ENCODE measurements at places on chromosomes 13 and 19.

DNA sequence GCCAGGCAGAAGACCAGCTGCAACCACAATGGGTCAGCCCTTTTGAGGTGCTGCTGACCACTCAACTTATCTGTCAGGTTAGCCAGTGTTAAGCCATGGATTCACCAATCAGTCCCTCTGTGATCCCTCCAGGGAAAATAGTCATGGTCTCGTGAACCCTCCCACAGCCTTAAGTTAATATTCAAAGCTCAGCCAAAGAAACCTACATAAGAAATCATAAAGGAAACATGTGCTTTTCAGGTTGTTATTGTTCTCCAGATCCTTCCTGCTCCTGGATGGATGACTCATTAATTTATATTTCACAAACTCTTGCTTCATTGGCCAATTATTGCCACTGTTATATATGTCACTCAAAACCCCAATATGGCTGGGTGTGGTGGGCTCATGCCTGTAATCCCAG is 161.9 kb downstream of the B3GLCT start:
- no peak for DNase-seq

- DNase-seq = peak; percentile 57
Observed at GRCh38 chr19:16247353-16248182, 49.9 kb downstream of the AP1M1 start.

- peak; percentile 98 for DNase-seq
Observed at GRCh38 chr19:48501494-48502349, 9.9 kb downstream of the LMTK3 start.

DNA sequence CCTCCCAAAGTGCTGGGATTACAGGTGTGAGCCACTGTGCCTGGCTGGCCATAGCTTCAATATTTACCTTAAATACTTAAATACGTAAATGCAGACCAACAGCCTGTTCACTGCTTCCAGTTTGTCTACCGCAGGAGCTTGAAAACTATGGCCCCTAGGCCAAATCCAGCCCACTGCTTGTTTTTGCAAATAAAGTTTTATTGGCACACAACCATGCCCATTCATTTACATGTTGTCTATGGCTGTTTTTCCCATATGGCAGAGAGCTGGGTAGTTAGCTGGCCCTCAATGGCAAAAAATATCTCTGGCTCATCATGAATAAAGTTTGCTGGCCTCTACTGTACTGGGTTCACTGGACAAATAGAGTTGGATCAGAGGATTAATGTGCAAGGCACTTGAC is 11.8 kb downstream of the PRR12 start:
- no peak for DNase-seq

GRCh38 chr19:47609906-47610894 is 1.3 kb downstream of the BICRA start:
- peak; percentile 68 for DNase-seq

GRCh38 chr13:53340505-53341143 is 312.0 kb downstream of the OLFM4 start:
- no peak for DNase-seq

GRCh38 chr19:34172661-34173192 is 423 bp downstream of the LSM14A start:
- DNase-seq = no peak

- DNase-seq = no peak
Observed at GRCh38 chr13:111046590-111047141, 68.4 kb upstream of the ARHGEF7 start.

- no peak for DNase-seq
Observed at GRCh38 chr19:30335306-30335886, 36.8 kb upstream of the ZNF536 start.

- no peak for DNase-seq
Observed at GRCh38 chr19:31671411-31672035, 322.3 kb upstream of the TSHZ3 start.

- no peak for DNase-seq
Observed at GRCh38 chr13:24040835-24041234, 119.7 kb upstream of the SPATA13 start.

DNA sequence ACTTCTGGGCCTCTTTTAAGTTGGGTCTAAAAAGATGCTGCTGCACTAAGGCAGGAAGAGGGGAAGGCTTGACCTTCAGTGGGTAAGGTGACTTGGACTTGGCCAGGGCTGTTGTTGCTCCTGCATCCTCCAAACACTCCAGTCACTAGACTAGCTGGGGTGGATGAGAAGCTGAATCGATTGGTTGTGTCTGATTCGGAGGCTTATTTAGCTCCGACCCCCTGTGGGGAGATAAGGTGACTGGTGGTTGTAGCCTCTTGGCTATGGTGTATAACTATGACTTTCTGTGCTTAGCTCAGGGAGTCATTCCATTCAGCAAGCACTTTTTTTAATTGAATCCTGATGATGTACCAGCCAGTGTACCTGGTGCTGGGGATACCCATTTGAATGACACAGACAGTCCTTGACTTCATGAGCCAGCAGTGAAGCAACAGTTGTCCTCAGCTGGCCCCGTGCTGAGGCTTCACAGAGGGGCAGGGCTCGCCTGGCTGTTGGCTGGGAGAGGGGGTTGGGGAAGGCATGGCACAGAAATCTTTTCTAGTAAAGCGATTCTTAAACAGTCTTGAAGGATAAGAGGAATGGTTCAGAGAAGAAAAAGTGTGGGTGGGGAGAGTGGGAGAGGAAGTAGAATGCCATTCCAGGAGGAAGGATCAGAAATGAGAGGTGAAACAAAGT is 9.9 kb downstream of the PCDH8 start:
- DNase-seq = no peak

DNA sequence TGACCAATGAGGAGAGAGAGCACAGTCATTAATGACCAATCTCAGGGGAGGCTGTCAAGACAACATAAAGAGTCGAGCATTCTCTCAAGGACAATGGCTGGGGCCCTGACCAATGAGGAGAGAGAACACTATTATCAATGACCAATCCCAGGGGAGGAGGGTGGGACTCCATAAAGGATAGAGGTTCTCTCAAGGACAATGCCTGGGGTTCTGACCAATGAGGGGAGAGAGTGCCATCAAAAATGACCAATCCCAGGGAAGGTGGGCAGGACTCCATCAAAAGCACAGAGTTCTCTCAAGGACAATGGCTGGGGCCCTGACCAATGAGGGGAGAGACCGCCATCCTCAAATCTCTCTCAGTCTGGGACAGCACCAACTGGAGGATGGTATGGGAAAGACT is 3.3 kb upstream of the KLK11 start:
- DNase-seq = no peak

GRCh38 chr19:48708471-48708870 is 11.1 kb downstream of the MAMSTR start:
- no peak for DNase-seq

GRCh38 chr19:6774821-6775707 is 2.6 kb downstream of the VAV1 start:
- no peak for DNase-seq

GRCh38 chr19:18205200-18205892 is 1.5 kb upstream of the RAB3A start:
- DNase-seq = peak; percentile 55

DNA sequence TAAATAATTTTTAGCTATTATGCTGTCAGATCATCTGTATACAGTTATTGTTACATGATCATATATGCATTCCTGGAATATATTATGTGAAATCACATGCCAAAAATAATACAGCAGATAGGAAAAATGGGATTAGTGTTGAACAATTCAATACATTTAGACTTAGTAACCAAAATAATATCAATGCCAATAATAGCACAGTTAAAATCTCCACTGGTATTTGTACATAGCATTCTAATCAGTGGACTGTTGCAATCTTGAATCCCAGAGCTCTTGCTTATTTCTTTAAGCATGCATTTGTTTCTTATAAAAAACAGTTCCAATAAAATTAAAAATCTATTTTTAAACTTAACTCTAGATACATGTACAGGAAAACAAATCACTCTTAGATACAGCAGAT is 2772.2 kb downstream of the PCDH9 start:
- DNase-seq = no peak

- no peak for DNase-seq
Observed at GRCh38 chr19:13869281-13869680, 7.7 kb upstream of the NANOS3 start.

DNA sequence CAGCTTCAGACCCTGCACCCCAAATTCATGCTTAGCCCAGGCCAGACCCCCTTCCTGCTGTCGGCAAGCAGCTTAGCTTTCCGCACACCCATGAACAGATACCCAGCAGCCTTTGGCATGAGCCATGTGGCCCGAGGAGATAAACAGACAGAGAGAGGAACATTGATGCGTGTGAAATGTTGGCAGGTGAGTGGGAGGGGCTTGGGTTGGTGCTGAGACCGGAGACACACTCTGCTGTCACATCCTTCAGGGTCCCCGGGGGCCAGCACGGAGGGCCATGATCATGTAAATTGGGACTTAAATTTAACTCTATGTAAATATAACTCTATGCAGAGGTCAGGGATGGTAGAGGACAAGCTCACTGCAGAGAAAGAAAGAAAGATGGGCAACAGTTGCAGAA is 1.5 kb downstream of the CD22 start:
- DNase-seq = no peak

DNA sequence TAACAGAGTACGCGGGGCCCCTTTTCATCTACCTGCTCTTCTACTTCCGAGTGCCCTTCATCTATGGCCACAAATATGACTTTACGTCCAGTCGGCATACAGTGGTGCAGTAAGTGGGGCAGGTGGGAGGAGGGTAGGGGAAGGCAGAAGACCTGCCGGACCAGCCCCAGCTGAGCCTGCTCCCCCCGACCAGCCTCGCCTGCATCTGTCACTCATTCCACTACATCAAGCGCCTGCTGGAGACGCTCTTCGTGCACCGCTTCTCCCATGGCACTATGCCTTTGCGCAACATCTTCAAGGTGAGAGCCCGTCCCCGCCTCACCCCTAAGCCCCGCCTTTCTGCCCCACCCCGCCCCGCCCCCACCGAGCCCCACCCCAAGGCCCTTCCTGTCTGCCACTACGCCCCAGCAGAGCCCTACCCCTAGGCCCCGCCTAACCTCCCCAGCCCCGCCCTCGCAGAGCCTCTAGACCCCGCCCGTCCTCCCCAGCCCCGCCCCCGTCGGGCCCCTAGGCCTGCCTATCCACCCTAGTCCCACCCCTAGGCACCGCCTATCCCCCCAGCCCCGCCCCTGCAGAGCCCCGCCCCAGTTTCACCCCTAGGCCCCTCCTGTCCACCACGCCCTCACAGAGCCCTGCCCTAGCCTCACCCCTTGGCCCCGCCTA is 7.7 kb downstream of the NDUFB7 start:
- no peak for DNase-seq

GRCh38 chr13:72005455-72005854 is 138.5 kb upstream of the DACH1 start:
- DNase-seq = no peak

DNA sequence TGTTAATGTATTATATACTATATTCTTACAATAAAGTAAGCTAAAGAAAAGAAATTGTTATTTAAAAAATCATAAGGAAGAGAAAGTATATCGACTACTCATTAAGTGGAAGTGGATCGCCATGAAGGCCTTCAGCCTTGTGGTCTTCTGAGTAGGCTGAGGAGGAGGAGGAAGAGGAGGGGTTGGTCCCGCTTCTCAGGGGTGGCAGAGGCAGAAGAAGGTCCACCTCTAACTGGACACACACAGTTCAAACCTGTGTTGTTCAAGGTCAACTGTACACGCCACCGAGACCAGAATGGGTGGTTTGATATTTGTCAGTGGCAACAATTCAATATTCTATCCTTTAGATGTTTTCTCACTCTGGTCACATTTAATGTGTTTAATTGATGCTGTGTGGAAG is 67.2 kb downstream of the ALOX5AP start:
- DNase-seq = no peak

- DNase-seq = no peak
Observed at GRCh38 chr19:48424694-48425219, 21.0 kb upstream of the GRWD1 start.

GRCh38 chr19:17156947-17157302 is 58.2 kb upstream of the USE1 start:
- DNase-seq = no peak

DNA sequence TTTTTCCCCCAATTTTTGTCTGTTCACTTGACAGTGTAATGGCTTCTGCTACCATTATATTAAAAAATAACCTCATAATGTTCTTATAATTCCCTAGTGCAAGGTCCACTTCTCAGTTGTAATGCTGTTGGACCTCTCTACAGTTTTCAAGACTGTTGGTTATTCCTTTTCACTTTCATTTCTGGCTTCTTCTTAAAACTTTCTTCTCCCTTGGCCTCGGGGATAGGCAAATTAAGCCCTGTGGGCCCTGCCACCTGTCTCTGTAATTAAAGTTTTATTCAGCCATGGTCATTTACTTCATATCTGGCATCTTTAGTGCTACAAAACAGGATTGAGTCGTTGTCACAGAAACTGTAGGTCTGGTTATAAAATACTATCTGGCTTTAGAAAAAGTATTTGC is 313.5 kb downstream of the KLF12 start:
- no peak for DNase-seq

- no peak for DNase-seq
Observed at GRCh38 chr13:110410000-110410399, 102.9 kb downstream of the COL4A2 start.

- peak; percentile 65 for DNase-seq
Observed at GRCh38 chr13:24670961-24671381, 9.2 kb upstream of the ATP12A start.

- DNase-seq = no peak
Observed at GRCh38 chr19:19338082-19338481, 17.5 kb downstream of the MAU2 start.

DNA sequence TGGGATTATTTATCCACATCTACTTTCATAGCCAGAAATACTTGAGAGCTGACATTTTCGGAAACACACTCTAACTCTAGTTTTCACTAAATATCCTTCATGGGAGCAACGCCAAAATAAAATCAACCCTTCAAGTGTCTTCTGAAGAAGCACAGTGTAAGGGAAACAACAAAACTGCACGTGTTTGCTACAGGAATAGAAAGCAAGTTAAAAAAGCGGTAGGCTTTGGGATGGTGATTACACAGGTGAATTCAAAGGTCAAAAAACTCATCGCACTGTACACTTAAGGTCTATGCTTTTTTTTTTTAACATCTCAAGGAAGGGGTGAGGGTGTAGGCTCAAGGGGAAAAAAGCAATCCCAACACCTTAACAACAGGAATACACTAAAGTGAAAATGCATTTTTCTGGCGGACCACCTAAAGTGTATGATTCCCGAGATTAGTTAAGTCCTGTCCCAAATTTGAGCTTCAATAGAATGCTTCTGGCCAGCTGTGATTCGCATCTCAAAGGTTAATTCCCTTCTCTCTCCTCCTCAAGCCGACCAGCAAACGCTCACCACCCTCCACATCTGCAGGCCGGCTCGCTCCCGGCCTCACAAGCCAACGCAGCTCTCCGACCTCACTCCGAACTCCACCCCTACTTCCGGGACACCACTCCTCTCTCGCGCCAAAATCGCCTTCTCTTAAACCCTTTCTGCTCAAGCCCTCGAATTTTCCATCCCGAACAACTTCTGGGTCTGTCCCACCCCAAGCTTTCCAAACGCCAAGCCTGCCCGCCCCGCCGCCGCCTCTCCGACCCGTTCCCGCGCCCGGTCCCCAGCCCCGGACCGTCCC is 1.1 kb downstream of the ARGLU1 start:
- peak; percentile 49 for DNase-seq

DNA sequence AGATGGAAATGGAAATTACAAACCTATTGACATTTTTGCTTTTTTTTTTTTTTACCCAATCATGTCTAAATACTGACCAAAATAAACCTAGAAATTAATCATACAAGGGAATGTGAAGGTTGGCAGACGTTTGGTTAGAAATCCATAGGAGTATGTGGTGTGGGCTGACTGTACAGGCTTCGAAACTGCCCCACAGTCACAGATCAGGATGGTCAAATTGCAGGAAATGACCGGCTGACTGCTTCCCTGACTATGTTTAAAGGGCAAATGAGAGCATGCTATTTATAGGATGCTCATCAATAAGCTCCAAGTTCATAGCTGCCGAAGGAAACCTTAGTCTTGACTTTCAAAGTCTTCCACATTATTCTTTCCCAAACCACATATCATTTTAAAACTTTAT is 118.4 kb downstream of the COG6 start:
- no peak for DNase-seq
